D341Med (cell line): ENCODE measurements at places on chromosomes 6 and 20.

DNA sequence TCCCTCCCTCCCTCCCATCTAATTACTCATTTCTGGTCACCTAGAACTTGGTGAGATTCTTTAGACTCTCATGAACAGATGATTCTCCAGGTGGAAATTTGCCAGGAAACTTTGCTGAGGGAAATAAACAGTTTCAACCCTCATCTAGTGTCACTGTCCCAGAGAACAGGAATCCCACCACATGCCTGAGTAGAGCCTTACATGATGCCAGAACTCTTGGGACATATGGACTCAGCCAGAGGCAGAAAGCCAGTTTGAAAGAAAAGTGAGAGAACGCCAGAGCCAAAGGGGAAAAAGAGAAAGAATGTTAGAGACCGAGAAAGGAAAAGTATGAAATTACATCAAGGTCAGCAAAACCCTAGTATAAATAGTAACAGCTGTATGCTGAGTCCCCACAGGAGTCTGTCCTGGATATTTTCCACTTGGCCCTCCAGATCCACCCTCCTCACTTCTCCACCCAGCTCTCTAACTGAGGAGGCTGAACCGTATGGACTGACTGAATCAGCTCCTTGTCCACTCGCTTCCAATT is 127.5 kb upstream of the COL21A1 start:
- no peak for DNase-seq

DNA sequence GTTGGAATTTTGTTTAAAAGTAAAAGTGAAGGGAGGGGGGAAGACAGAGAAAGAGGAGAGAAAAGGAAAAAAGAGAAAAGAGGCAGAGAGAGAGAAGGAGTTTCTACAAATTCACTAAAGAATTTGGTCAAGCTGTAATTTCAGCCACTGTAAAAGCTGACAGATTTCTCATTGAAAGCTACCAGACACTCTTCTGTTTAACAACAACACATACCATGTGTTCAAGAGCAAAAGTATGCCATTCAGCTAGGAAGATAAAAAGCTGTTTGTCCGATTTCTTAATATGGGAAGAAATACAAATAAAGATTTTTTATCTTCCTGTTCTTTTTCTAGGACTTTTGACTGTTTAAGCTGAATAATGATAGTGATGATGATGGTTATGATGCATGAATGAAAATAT is 204.8 kb upstream of the RSPO3 start:
- DNase-seq = no peak

GRCh38 chr6:28537509-28538140 is 11.9 kb downstream of the GPX5 start:
- DNase-seq = no peak

DNA sequence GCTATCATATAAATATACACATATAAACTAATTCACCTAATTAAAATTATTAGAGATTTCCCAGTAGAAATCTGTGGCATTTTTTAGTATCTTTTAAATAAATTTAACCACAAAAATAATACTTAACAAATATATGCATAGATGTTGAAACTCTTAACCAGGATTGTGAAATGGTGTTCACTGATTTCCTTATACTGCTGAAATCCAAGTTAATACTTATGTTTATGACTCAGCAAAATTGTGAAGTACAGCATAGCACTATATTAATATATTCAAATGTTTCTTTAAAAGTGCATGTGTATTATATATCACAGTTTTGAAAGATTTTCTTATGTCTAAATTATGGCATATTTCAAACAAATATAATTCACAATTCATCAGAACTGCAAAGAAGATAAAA is 328.2 kb upstream of the MANEA start:
- no peak for DNase-seq

GRCh38 chr20:16641511-16642023 is 68.3 kb upstream of the KIF16B start:
- DNase-seq = no peak
